ENCODE measurements at places on chromosomes 3 and 15. TPM values are rescaled to one million over a fixed set of nuclear protein-coding genes. Genes with fewer than 3 reads are reported as not detected.
A peak's percentile ranks its signal among the peaks of the same experiment; 100 is the strongest.

DNA sequence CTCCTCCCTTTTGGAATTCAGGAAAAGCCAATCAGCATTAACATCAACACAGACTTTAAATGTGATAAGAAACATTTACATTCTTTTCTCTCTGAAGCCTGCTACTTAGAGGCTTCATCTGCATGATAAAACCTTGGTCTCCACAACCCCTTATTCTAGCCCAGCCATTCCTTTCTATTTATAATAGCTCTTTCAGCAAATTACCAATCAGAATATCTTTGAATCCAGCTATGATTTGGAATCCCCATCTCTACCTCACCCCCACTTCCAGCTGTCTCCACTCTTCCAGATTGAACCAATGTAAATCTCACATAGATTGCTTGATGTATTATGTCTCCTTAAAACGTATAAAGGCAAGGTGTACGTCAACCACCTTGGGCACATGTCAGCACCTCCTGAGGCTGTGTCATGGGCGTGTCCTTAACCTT is 139.7 kb downstream of the TUSC7 start:
- no peak for DNase-seq

DNA sequence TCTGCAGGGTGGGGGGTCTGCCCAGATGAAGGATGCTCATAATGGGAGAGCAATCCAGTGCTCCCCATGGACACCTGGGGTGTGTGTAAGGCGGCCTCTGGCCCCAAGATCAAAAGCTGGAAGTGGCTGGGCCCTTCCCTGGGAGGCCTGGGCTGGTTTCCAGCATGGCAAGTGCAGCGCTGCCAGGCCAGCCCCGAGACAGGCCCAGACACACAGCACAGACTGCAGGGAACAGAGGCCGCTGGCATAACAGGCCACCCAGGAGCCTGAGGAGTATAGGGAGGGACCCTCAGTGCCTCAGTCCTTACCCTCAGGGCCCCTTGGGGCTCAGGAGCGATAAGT is 10.0 kb downstream of the ITPKA start:
- DNase-seq: no peak

GRCh38 chr15:88100181-88100580 is 156.4 kb downstream of the NTRK3 start:
- DNase-seq: no peak

DNA sequence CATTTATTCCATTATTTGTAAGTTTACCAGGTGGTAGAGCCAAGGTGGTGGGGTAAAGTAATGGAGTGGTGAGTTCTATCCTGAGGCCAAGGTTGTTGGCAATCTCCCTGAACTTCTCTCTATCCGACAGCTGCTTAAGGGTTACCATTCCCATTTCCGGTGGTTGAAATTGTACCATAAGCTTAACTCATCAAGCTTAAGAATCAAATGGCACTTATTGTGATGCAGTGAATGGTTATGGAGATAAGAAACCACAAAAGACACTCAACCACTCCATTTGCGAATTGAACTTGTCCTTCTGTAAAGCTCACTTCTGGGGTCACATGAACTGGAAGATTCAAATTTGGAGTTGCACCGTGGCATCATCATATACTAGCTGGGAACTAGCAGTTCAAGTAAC is 287.4 kb upstream of the SLCO3A1 start:
- DNase-seq: no peak

- DNase-seq: no peak
Observed at GRCh38 chr3:195921334-195921791, 13.0 kb upstream of the TNK2 start.

DNA sequence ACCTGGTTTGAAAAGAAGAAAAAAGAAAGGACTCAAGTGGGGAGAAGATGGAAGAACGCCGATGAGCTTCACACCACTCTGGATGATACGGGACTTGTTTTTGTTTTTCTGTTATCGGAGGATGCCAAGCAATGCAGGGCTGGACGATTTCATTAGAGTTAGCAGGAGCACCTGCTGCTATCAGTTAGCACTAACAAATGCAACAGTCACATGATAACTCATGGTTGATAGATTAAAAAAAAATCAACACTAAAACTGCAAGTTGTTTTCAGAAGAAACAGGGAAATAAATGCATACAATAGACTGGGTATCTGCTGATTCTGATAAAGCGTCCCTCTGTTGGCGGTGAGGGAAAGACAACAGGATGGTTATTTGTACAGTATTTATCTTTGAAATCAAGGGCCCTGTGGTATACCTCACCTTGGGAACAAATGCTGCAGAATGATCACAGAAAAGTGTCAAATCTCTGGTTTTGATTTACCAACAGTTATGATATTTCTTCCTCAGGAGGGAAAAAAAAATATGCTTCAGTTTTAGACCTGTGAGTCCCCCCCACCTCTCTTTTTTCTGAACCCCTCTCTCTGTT is 575.1 kb downstream of the FOXP1 start:
- no peak for DNase-seq

DNA sequence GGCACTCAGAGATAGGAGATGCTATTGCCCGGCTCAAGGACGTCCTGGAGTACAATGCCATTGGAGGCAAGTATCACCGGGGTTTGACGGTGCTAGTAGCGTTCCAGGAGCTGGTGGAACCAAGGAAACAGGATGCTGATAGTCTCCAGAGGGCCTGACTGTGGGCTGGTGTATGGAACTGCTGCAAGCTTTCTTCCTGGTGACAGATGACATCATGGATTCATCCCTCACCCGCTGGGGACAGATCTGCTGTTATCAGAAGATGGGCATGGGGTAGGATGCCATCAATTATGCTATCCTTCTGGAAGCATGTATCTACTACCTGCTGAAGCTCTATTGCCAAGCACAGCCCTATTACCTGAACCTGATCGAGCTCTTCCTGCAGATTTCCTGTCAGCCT is 26.4 kb downstream of the BCL2A1 start:
- no peak for DNase-seq

SHC4 gene
- 2.5 TPM for total RNA-seq

DNA sequence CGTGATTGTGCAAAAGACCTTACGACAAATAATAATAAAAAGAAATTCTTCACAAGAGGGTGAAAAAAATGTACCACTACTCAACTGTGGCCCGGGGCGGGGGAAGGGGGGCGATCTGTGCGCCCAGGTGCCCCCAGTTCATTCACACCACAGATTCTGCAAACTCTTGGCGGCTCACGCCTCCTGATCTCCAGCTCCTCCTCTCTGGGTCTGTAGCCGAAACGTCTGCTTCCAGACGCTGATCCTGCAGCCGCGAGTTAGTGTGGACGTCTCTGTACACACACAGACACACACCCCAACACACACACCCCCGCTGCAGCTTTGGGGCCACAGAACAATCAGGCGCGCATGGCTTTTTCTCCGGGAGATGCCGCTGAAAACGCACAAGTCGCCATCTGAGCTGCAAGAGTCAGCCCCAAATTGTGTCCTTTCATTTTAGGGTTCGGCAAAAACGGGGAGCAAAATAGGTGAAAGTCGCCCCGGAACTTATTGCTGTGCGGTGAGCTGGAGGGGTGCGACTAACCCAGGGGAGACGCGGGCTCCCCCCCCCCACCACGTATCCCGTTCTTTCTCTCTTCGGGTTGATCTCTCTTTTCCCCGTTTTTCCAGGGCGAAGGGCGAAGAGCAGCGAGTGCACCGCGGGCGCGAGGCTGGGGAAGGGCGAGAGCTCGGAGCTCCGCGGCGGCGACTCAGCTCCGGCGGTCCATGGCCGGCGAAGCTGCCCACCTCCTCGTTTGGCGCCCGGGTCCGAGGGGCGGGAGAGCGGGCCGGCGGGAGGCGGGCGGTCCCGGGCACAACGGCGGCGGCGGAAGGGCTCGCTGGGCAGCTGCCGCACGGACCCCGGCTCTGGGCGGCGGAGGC is 505 bp upstream of the WNT5A start:
- DNase-seq: peak; percentile 59

GRCh38 chr15:26945046-26945445 is 25.9 kb upstream of the GABRG3 start:
- DNase-seq: no peak

- peak; percentile 88 for DNase-seq
Observed at GRCh38 chr3:167735233-167736138, at the start of gene SERPINI1. Gene SERPINI1 (plus strand): TSS chr3:167735721. CDS start chr3:167789129, 53,408 bp downstream.

- no peak for DNase-seq
Observed at GRCh38 chr3:10505791-10506585, 602 bp upstream of the ATP2B2 start.

DNAH12 gene
- not detected for total RNA-seq

ERC2 gene
- not detected for total RNA-seq

GOLGA6D gene
- total RNA-seq: not detected

DNA sequence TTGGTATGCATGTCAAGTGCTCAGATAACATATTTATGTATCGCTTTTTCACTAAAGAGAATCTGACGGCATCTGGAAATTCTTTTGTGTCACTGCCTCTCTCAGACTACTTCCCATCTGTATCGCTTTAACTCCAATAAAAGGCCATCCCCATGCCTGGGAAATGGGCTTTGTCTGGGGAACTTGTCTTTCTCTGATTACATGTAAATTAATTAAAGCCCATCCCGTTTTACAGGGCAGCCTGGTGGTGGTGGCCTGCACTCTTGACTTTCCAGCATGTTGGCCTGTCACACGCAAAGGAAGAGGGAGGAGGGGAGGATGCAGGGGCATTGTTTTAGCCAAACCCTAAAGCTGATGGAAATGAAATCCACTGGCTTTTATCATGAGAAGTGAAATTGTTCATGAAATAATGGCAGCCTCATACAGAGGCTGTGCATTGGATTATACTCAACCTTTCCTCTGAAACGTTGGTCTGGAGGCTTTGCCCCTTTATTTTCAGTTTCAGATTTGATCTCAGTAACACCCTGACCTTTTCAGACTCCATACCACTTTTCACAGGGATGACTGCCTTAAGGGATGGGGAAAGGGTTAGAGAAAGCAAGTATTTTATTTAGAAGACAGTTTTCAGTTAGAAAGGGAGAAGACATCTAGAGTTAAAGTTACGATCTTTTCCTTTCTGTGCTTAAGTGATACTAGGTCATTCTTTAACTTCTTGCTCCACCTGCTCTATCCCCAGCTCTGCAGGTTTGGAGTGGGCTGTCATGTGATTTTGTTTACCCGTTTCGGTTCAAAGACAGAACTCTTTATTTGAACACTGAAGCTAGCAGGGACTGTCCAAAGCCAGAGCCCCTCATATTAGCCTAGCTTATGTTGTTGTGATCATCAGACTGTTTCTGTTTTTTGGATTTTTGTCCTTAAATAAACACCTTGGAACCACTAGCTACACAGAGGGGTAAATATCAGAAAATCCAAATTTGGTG is 94.6 kb upstream of the CTDSPL start:
- no peak for DNase-seq

All from HFFc6 (cell line).